ENCODE measurements at places on chromosomes 5 and 9.

- no peak for DNase-seq
These were observed 31.6 kb downstream of the RETREG1 start for GRCh38 chr5:16585041-16585667.

DNA sequence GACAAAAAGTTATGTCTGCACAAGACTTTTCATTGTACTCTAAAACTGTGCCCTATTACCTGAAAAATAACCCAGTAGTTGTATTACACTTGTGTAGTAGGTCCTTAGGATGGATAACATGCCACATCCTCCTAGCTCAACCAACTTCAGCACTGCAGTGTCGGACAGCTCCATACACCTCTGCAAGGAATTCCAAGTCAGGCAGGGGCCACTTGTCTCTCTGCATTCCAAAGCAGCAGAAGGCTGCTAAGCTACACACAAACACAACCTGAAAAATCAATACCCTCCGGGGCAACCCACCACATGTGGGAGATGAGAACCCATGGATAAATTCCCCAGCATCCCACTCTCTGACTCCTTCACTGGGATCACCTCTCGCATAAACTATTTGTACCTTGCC, 50.2 kb downstream of the MED10 start:
- DNase-seq = no peak

DNA sequence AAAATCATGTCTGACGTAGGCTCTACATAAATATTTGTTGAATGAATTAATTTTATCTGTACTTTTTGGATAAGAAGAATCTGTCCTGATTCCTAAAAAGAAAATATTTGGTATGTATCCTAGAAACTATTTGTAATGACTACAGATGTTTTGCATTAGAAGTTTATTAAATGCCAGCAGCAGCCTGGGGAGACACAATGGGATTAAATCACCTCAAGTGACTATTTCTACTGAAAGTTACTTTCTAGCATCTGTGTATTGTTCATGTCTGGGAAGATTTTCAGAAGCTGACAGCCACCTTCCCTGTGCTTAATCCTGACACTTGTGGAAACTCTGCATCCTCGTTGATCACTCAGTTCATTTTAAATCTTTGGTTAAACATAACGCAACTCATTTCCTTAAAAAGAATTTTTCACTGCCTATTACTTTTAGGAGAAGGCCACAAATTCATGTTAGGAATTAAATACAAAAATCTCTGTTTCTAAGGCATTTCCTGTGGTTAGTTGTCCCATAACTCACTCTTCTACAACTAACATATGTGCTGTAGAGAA, 209.3 kb upstream of the PPP1R2B start:
- no peak for DNase-seq

DNA sequence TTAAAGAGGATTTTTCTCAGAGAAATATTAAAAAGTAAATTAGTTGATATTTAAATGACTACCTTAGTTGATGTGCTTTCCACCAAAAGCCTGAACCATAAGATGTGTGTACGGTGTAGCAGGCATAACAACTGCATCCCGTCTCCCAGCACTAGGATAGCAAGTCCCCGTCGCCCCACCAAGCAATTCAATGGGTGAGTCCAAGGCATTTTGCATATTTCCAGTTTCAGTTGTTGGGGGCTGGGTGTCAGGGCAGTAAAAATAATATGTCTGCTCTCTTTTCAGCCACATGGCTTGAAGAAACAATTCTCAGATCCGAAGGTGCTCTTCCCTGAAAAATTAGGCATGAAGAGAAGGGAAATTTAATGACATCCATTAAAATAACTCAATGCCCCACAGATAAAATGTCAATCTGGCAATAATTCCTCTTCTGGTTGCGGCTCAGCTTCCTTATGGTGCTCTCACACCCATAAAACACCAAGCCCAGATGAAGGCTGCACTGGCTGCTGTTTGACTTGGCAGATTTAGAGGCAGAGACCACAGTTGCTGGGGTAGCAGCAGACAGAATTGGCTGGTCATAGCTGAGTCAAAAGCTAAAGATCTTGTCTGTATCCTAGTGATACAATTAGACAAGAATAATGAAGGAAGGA, 124.4 kb upstream of the ADCY2 start:
- DNase-seq = no peak
